ENCODE measurements at places on chromosomes 12 and 14.

DNA sequence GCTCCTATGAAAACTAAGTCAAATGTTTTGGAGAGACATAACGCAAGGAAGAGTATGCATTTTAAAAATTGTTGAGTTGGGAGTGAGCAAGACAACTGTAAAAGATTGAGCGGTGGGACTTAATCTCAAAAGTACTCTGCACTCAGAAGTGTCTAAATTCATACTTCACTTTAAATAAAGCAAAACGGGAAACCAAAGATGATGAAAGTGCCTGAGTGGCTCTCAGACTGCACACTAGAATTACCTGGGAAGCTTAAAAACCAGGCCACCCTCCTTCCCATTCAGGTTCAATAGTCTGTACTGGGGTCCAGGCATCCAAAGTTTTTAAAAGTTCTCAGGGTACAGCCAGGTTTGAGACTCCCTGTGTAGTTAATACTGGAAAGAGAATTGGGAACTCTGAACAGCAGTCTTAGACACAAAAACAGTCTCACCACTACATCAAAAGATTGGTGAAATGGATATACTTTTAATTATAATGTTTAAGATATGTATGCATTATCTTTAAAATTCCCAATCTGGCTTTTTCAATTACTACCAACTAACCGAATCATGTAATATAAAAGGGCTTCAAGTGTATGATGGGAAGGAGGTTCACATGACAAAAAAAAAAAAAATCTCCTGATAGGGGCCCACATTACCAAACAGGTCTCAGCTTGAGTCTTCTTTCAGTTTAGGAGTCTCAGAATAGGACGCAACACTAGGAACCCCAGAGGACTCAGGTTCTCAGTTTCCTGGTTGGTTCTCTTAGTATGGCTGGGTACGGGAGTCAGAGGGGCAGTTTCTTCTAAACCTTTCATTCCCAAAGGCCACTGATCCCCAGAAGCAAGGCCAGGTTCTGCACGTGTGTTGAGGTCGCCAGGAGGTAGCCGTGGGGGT is 1.0 kb downstream of the HOMEZ start:
- DNase-seq = no peak

DNA sequence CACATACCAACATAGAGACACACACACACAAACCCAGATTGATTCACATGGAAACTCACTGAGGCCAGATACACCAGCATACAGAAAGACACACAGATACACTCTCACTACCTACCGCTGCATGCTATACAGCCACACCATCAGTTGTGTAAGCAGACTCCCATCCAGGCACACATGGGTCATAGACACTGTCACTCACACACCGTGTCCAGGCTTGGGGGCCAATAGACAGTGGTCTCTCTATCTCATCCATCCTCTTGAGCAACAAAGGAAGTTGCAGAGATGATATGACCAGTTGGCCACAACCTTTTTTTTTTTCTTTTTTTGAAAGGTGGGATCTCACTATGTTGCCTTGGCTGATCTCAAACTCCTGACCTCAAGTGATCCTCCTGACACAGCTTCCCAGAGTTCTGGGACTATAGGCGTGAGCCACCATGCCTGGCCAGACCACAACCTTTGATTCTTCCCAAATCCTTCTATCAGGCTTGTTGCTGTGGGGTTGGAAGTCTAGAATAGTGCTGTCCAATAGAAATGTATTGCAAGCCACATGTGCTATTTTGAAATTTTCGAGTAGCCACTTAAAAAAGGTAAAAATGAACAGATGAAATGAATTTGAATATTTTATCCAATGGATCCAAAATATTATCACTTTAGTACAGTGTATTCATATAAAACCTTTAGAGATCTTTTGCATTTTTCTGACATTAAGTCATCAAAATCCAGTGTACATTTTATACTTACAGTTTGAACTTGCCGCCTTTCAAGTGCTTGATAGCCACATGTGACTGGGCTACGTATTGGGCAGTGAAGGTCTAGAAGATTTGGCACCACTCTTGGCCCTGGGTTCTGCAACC is 7.4 kb downstream of the LRP1-AS start:
- no peak for DNase-seq

- DNase-seq = no peak
Observed at GRCh38 chr14:52067873-52068614, 815 bp downstream of the NID2 start.

- no peak for DNase-seq
Observed at GRCh38 chr14:102363182-102363943, 622 bp downstream of the TECPR2 start.

- no peak for DNase-seq
Observed at GRCh38 chr14:56996721-56997399, 186.6 kb upstream of the OTX2 start.

DNA sequence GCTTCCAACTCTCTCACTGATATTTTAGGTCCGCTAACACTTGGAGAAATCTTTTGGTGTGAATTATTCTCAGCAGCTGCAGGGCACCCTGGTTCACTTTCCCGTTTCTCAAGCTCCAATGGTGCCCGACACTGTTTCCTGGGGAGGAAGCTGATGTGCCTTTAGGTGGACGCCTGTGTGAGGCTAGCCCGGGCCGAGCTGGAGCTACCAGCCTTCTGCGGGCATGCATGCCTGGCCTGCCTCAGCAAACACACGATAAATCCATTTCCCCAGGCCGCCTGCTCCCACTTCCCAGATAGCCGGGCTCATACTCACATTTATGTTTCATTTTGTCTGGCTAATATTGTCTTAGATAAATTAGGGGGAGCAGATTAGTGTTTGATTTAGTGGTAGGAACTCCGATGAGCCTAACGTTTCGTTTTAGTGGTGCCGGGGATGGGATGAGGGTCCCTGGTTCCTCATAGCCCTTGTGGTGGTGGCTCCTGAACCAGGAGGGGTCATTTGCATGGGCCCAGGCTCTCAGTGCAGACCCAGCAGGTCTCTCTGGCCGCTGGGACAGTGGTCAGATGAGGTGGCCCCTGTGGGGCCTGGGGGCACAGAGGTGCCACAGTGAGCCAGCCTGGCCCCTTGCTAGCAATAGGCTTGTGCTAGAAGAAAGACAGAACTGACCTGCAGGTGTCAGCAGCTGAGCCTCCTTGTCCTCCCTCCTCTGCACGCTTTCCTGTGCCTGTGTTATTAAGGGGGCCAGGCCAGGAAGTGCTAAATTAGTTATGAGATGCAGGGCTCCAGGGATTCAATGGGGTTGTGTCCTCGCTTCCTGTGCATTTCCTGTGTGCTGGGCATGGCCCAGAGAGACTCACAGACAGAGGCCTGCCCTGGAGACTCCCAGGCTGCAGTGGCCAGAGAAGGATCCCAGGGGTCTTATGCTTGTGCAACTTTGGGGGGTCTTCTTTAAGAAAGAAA is 88.3 kb downstream of the KIF26A start:
- no peak for DNase-seq

GRCh38 chr14:66432334-66432733 is 53.8 kb upstream of the CCDC196 start:
- DNase-seq = no peak

- DNase-seq = no peak
Observed at GRCh38 chr12:72089678-72090077, 151.0 kb downstream of the TPH2 start.

- no peak for DNase-seq
Observed at GRCh38 chr14:102930753-102931579, 8.5 kb downstream of the AMN start.

DNA sequence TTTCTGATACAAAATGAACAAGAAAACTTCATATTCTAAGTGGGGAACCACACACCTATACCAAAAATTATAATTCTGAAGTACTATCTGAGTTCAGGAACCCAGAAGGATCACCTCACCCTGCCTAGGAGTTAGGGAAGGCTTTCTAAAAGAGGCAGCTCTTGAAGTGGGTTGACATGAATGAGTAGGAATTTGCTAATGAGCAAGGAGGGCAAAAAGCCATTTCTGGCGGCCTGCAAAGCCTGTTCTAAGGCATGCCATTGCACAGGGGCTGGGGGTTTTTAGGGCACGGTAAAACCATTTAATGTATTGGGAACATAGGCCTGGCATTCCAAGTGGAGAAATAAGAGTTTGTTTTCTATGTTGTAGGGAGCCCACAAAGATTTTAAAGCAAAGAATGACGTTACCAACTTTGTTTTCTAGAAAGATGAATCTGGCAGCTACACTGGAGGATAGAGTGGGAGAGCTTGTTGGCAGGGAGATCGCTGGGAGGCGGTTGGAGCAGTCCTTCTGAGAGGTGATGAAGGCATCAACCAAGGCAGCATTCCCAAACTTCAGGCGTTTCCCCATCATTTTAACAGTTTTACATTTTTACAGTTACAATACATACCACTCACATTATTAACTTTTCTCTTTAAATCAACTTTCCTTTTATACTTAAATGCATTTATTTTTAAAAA is 14.1 kb downstream of the IFT43 start:
- no peak for DNase-seq

- peak; percentile 32 for DNase-seq
Observed at GRCh38 chr12:128930606-128931005, 77.3 kb downstream of the GLT1D1 start.

GRCh38 chr14:67526676-67527459 is 6.2 kb upstream of the PLEKHH1 start:
- peak; percentile 13 for DNase-seq

All from NCI-H187 (cell line).